Glutamatergic neuron (in vitro differentiated cells): ENCODE measurements at places on chromosomes 5 and 9. TPM values are rescaled to one million over a fixed set of nuclear protein-coding genes. Genes with fewer than 3 reads are reported as not detected.

DNA sequence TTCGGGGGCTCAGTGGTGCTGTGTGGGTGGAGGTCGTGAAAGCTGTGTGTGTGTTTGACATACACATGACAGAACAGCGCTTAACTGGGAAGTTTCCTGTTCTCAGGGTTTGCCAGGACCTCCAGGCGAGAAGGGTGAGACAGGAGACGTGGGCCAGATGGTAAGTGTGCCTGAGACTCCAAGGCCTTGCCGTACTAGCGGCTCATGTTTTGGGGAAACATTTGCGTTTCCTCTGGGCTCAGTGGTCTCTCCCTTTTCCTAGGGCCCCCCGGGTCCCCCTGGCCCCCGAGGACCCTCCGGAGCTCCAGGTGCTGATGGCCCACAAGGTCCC, 68.3 kb upstream of the FCN2 start:
- DNase-seq: no peak

- DNase-seq: no peak
Observed at GRCh38 chr5:143614831-143615230, 197.1 kb upstream of the HMHB1 start.

- no peak for DNase-seq
Observed at GRCh38 chr5:117102591-117102990, 528.0 kb upstream of the SEMA6A start.

- DNase-seq: no peak
Observed at GRCh38 chr5:155935723-155936122, 391.2 kb upstream of the SGCD start.

DNA sequence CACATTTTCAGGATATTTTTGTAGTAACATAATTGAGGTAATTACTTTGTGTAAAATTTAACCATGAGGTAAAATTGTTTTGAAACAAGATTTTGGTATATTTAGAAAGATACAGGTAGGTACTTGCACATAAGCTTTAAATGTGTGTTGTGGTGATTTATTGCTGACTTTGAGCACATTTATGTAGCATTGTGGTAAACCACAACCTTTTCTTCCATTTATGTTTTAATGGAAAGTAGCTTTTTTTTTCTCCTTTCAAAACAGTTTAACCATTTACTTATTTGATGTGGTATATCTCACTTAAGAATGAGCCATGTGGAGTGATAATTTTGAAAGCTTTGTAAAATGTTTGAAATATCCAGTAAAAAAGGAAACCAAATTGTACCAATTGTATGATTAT, 35.6 kb downstream of the FCHO2 start:
- no peak for DNase-seq

DNA sequence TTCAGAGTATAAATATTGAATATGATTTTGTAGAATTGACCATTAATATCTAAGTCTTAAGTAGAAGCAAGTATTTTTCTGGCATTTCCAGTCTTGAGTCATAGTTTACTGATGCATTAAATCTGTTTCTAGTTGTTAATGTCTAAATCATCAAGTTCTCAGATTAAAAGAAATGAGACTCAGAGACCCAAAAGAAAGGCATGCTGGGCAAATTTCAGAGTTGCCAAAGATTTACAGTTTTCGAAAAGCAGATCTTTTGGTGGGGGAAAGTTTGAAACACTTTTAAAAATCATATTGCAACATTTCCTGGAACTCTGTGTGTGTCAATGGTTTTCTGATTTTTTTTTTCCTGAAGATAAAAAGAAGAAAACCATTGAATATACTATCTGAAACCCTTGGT, 60.9 kb downstream of the ANKRD55 start:
- DNase-seq: no peak

DNA sequence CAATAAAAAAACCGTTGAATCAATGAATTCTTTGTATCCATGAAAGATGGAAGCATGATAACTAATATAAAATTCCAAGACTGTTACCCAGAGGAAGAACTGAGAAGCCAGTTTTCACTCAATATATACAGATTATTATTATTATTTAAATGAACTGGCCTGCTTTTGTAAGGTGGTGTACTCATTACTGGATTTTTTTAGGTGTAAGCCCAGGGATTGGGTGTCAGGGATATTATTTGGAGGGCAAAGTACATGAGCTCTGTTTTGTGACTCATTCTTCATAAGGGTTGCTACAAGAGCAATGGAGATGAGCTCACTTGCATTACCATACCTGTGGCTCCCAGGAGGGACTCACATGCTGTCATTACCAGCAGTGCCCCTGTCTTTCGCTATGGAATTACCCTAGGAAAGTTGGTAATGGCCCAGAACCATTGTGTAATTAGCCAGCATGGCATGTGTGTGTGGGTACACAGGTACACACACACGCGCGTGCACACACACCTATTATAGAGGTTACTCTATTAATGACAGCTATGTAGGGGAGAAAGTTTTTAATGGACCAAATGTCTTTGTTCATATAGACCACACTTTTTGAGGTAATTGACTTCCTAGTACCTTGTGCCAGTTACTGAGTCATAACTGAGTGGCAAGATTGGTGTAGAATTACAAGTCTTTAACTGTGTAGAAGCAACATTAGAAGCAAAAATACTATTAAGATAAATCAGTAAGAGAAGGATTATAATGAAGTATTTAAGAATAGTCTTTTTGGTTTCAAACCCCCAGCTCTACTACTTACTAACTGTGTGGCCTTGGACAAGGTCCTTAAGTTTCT, 143.4 kb downstream of the GDNF start:
- no peak for DNase-seq

The SHOC1 gene
- total RNA-seq: not detected

The CLTB gene
- 83.8 TPM for total RNA-seq

The SLC23A1 gene
- not detected for total RNA-seq

The RABL6 gene
- 149 TPM for total RNA-seq

The MATR3 gene
- total RNA-seq: 372 TPM
